Stimulated activated CD8-positive, alpha-beta memory T cell treated with anti-CD3 and anti-CD28 coated beads, Interleukin-12 subunit alpha, Interleukin-12 subunit beta, amount 100 ng/mL, for 1 hour (primary cell): ENCODE measurements at places on chromosomes 6 and 20.

DNA sequence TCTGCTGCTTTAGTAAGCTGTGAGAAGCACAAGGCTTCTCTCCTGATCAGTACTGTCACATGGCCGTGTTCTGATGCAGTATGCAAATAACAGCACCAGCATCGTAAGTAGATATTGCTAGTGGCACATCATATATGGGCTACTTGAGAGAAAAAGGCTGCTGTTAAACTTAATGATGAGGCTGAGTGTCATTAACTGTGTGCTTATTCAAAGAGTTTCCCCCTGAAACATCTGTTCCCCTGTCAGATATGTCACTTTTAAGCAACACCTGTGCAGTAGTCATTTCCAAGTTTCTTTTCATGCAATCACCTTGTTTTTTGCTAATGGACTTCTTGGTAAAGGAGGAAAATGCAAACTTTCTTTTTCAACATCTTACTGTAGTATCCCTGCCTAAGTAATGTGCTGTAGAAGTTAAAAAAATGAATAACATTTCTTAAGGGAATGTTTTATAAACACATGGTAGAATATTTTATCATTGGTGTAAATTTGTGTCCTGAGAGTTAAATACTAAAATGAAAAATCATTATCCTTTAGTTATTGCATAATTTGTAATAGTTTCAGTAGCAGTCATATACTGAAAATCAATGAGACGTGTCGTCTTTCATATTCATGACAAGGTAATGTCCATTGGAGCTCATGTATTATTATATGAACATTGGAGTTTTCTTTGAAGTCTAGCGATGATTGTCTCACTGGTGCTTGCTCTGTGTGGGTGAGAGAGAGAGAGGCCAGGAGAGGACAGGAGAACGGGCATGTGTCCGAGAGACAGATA is 366.3 kb downstream of the CDKAL1 start:
- DNase-seq, result no peak

- no peak for DNase-seq
These were observed 171.5 kb downstream of the QKI start for GRCh38 chr6:163585932-163586437.

GRCh38 chr6:2625581-2625980 is 125.1 kb downstream of the MYLK4 start:
- DNase-seq, result no peak

DNA sequence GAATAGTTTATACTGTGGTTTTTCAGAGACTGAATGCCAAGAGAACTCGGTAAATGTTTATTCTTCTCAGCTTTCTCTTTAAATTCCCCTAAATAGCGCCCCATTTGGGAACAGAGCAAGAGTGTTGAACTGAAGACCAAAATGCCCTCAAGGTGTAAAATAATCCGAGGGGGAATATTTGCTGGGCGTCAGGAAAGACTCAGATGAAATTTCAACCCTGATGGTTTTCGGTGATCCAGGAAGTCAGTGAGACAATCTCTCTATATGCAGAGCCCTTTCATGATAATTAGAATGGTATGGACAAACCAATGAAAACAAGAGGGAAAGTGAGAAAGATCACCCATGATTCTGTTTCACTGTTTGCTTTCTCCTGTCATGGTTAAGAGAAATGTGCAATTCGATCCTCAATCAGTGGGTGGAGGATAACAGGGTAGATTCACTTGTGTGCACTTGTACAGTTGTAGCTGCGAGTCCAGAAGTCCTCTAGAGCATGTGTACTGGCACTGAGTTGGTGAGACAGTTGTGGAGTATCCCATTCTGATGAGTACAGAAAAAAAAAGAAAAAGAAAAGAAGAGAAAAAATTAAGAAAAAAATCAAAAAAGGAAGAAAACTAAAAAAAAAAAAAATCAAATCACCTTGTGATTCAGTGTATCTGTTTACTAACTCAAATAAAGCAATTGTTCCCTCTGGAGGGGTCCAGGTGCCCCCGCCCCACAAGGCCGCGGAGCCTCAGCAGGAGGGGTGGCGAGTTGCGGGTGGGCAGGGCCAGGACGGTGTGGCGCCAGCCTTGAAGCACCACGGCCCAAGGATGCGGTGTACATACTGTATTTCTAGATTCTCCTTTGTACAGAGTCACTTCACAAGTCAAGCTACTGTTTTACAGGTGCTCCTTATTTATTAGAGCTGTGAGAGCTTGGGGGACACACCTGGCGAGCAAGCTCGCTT is 164.9 kb downstream of the SCML4 start:
- no peak for DNase-seq

DNA sequence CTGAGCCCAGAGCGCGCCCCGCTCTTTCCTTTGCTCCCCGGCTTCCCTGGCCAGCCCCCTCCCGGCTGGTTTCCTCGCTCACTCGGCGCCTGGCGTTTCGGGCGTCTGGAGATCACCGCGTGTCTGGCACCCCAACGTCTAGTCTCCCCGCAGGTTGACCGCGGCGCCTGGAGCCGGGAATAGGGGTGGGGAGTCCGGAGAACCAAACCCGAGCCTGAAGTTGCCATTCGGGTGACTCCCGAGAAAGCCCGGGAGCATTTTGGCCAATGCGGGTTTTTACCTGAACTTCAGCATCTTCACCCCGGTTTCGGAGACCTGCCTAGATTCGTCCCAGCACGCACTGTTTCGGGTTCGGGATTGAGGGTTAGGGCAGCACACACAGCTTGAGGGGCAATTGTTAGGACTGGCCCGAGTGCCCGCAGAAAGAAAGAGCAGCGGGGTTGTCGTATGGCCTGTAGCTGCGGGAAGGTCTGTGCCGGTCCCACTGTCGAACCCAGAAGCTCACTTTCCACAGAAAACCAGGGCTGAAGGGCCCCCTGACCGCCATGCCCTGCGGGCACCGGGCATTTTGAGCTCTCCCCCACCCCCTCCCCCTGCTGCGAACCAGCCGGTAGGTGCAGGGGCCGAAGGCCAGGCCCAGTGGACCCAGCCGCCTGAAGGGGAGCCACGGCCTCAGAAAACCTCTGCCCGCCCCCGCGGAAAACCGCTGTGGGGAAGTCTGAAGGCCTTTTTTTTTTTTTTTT is 2.1 kb downstream of the FOXP4 start:
- no peak for DNase-seq

DNA sequence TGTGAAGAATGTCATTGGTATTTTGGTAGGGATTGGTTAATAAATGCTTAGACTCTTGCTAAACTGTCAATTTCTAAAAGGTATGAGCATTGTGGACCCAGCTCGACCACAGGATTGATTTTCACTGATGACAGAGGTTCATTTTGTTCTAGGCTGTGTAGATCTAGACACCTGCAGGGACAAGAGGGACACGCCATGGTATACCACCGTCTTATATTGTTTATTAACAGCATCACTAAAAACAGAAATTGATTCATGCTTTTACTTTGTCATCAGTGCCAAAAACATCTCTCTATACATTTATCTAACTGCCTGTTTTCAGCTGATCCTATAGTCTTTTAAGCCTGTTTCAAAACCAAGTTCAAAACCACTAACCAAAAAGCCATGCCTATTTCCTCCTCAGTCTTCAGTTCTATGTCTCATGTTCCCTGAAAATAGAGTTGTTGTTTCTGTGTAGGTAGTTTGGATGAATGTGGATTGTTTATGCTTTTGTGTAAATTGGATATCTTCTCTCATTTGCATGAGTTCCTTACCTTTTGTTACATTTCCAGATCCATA is 109.8 kb downstream of the JAG1 start:
- DNase-seq, result no peak

GRCh38 chr6:5205877-5206850 is 54.6 kb downstream of the LYRM4 start:
- no peak for DNase-seq

GRCh38 chr6:46915380-46915779 is 6.4 kb downstream of the ADGRF5 start:
- DNase-seq, result no peak

DNA sequence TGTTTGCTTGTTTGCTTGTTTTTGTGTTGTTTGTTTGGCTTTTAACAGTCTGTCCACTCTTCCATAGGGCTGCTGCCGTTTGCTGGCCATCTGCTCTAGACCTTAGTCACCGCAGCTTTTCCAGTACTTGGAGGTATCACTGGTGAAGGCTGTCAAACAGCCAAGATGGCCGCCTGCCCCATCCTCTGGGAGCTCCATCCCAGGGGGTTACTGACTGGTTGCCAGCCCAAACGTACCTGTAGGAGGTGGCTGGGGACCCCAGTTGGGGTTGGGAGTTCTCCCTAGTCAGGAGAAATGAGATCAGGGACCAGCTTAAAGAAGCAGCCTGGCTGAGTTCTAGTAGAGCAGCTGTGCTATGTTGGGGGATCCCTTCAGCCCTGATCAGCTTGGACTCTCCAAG is 418.4 kb downstream of the KHDRBS2 start:
- DNase-seq, result no peak

DNA sequence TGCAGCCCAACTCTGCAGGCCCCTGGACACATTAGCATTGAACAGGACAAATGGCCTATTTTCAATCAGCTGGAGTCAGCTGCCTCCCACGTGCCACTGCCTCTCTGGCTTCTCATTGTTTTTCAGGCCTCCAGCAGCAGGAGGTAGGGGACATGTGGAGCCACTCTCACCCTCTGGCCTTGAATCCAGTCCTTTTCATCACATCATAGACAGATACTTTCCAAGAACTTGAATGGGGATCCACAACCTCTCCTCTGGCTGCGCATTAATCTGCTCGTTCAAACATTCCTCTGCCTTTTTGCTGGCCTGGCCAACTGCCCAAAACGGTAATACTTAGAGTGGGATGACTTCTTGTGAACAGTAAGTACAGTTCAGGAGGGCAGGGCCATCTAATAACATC is 592.3 kb downstream of the PKHD1 start:
- no peak for DNase-seq

GRCh38 chr20:56323656-56324055 is 35.1 kb upstream of the FAM210B start:
- DNase-seq, result no peak

DNA sequence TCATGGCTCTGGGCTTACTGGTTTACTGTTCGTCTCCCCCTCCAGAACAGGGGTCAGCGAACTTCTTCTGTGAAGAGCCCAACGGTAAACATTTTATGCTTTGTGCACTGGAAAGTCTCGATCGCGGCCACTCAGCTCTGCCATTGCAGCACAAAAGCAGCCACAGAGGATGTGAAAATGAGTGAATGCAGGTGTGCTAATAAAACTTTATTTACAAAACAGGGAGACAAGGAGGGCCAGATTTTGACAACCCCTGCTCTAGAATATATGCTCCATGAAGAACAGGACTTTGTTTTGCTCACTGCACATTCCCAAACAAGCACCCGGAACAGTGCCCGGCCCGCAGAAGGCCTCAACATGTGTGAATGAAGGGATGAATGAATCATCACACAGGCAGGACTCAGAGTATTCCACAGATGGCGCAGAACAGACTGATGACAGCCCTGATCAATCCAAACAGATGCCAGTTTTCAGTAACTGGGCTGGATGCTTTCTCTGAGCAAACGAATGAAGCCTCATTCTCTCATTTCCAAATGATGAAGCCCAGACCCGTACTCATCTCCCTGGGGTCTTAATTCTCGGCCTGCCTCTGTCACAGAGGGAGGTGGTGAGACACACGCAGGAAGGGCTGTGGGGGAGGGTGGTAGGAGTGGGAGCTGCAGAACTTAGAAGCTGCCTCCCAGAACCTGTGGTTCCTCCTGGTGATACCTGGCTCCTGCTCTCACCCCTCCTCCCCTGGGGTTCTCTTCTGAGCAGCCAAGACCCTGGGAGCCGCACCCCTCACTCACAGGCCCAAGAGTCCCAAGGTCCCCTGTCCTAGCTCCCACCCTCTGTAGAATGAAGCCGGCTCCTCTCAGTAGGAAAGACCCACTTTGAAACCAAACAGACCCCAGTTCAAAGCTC is 196.4 kb downstream of the PREX1 start:
- DNase-seq, result no peak

- no peak for DNase-seq
These were observed 208.6 kb downstream of the ERMARD start for GRCh38 chr6:169960003-169960344.
